NCI-H1930 (cell line): ENCODE measurements at places on chromosomes 4 and X.

- no peak for DNase-seq
These were observed 65.5 kb downstream of the ACOX3 start for GRCh38 chr4:8374851-8375649.

DNA sequence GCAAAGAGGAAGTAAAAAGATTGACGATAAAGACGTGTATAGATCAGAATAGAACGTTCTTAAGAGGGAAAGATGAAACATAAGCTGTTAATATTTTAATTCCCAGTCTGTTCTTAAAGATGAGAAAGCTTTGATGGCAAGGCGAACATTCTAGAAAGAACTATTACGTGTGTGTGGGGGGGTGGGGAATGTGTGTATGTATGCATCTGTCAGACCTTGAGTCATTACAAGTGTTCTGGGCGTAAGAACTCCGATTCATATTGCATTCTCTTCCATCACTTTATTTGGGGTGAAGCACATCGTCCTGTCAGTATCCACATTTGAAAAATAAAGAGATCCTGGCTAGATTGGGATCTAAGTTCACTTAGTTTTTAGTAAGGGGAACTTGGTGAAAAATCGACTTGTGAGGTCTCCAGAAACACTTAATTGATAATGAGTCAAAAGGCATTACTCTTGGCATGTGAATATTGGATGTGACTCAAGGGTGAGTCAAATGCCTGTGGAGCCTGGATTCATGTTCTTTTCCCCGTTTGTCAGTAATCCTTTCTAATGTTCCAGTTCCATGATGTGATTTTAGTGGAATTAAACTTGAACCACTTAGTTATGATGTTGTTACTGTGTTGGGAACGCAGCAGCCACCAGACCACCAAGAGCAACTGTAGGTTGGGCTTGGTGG, 3.1 kb downstream of the SMS start:
- no peak for DNase-seq

- no peak for DNase-seq
These were observed 40.3 kb upstream of the ATXN3L start for GRCh38 chrX:13360146-13360545.

- DNase-seq, result no peak
These were observed 9.3 kb upstream of the SAT1 start for GRCh38 chrX:23773601-23774175.

- no peak for DNase-seq
These were observed 435.6 kb downstream of the FAT4 start for GRCh38 chr4:125750399-125750798.

- no peak for DNase-seq
These were observed 123.0 kb downstream of the CHRNA9 start for GRCh38 chr4:40458109-40458508.

- DNase-seq, result no peak
These were observed 10.1 kb downstream of the SHOX start for GRCh38 chrX:640641-641040.
